ENCODE measurements at places on chromosomes 7 and 10.

GRCh38 chr7:157024716-157025115 is 14.3 kb upstream of the MNX1 start:
- no peak for DNase-seq

- DNase-seq, result no peak
Observed at GRCh38 chr10:12975266-12975665, 26.2 kb downstream of the CCDC3 start.

DNA sequence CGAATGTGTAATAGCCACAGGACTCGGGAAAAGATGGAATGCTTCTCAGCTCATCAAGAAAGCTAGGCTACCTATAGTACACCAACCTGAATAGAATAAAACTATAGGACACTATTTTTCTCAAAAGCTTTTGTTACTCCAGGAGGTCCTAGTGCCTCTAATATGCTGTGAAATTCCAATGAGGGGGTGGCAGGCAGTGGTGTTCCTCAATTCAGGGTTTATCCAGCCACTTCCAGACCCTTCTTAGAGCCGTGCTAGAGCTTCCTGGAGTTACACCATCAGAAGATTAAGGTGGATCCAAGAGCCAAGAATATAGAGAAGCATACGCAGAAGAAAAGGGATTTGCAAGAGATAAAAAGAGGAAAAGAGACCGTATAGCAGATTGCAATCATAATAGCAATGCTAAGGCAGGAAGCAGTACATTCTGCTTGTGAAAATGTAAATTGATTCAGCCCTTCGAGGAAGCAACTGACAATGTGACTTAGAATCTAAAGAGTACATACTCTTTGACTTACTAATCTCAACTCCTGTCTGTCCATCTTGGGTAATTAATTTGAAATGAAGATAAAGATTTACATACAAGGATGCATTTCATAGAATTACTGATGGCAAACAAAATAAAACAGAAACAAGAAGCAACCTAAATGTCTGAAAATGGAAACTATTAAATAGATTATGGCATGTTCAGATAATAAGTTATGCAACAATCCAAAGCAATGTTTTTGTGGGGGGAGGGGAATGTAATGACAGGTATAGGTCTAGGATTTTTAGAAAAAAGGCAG is 2.1 kb downstream of the ST8SIA6 start:
- no peak for DNase-seq

- DNase-seq, result no peak
Observed at GRCh38 chr10:133097961-133098360, 10.2 kb downstream of the ADGRA1 start.

- no peak for DNase-seq
Observed at GRCh38 chr7:108293149-108293612, 163.0 kb upstream of the LAMB4 start.

GRCh38 chr10:5271526-5271925 is 74.9 kb downstream of the AKR1C4 start:
- no peak for DNase-seq
